Amygdala (tissue), 56 donors: ENCODE measurements at places on chromosomes 1 and 21.

GRCh38 chr1:14440731-14441130 lies 157.8 kb upstream of the KAZN start:
- DNase-seq = no peak

GRCh38 chr1:55232448-55233144 lies 17.4 kb upstream of the USP24 start:
- DNase-seq = no peak

DNA sequence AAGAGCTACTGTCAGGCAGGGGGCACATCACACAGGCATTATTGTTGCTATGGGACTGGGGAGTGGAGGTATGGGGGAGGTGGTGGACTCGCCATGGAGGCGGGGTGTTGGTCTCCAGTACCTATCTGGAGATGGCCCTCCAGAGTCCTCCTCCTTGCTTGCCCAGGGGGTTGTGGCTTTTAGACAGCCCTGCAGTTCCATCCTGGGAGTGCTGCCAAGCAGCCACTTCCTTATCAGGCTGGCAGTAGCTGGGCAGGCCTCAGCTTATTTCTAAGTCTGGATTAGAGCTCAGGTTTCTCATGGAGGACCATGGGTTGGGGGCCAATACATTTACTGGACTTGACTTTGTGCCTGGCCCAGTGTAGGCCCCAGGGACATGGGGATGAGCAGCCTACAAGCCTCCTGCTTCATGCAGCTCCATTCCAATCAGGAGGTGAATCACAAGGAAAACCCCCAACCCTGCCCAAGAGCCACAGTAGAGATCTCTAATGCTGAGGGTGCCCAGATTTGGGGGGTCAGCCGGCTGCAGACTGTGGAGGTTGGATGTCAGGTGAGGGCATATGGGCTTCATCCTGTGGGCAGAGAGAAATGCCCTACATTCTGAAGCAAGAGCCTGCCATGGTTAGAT lies 210.7 kb upstream of the EDN2 start:
- DNase-seq = peak; percentile 24

GRCh38 chr1:10986525-10986890 lies 25.9 kb upstream of the TARDBP start:
- no peak for DNase-seq

DNA sequence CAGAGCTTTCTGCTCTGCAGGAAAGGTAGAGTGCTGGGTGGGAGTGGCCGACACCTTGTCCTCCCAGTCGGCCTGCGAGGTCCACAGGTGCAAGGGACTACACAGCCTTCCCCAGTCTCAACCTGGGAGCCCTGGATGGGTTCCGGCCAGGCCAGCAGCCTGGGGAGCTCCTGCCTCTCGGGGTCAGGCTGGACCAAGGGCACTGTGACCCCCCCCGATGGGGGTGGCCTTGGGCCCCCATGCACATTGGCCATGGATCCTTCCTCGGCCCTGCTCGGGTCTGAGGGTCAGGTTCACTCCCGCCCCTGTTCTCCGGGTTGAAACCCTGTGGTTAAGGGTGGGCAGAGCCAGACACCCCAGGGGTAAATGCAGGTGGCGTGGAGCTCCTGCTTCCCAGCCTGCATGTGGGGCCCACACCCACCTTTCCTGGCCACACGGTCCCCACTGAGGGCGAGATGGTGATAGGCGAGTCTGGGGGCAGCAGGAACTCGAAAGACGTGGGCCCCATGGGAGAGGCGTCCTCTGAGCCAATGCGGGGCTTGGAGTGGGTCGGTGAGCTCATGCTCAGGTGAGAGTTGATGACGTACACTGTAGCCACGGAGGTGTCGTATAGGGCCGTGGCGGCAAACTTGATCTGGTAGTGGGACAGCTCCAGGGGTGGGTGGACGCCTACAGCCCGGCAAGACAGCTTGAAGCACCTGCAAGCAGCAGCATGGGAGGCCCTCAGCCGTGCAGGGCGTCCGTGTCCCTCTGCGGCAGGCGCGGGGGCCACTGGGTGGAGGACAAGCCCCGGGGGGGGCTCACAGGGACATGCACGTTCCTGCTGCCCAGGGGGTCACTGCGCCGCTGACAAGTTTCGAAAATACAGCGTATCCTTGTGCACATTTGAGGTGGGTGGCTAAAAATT lies 10.8 kb upstream of the TMEM52 start:
- DNase-seq = no peak
